ENCODE measurements at places on chromosomes 7 and 10.

- peak; percentile 70 for DNase-seq
Measured at GRCh38 chr10:132961787-132962622, 19.6 kb upstream of the CFAP46 start.

DNA sequence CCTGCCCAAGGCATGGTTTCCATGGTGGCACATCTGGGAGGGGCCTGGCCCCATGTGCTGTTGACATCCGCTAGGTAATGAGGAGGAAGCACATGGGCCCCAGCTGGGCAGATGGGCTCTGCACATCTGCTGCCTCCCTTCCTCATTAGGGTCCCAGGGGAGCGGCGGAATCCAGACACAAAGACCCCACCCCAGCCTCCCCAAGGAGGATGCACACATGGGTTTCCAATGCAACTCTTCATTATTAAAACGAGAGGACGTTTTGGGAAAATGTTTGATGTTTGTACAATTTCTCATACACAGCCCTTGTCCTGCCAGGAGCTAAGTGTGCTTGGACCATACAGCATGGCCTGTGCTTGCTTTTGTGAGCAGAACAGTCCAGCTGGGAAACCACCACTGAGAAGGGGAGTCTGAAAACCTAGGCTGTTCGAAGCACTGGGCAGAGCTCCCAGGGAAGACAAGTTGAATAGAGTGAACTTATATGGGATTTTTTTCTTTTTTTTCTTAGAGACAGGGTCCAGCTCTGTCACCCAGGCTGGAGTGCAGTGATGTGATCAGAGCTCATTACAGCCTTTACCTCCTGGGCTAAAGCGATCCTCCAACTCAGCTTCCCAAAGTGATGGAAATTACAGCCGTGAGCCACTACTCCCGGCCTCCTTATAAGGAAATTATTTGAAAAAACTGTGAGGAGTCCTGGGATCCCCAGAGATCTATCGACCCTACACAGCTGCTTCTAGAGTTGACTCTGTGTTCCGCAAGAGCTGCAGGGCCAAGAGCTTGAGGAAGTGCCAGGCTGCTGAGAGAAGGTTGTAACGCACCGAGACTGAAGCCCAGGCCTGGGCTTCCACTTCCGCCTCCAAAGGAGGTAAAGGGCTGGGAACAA, 23.4 kb downstream of the FAM107B start:
- DNase-seq: no peak

- peak; percentile 43 for DNase-seq
Measured at GRCh38 chr7:90119178-90119971, 34.9 kb upstream of the STEAP1 start.

GRCh38 chr7:121279822-121280221, 49.0 kb upstream of the WNT16 start:
- no peak for DNase-seq

DNA sequence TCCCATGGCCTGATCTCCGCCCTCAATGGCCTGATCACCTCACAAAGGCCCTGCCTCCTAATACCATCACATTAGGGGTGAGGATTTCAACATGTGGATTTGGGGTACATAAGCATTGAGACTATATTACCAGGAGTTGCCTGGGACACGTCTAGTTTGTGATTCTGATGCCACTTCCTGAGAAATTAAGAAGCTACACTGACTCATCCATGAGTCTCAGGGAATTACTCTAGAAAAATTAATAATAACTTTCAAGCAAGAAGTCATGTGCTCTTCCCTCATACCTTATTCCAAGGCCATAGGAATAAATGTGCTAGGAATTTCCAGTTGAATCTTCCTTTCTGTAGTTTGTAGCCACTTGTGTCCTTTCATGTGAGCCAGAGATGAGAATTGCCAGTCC, 519.3 kb upstream of the MKI67 start:
- DNase-seq: no peak
